Stimulated activated CD4-positive, alpha-beta T cell treated with anti-CD3 and anti-CD28 coated beads, Interleukin-12 subunit alpha, Interleukin-12 subunit beta, amount 100 ng/mL, for 4 hours (primary cell): ENCODE measurements at places on chromosomes 16 and 17.
A peak's percentile ranks its signal among the peaks of the same experiment; 100 is the strongest.

GRCh38 chr17:43721537-43722268 lies 36.9 kb downstream of the SOST start:
- DNase-seq, result no peak

GRCh38 chr17:68011199-68011665 lies 15.0 kb upstream of the C17orf58 start:
- DNase-seq, result peak; percentile 60

GRCh38 chr17:1183171-1183873 lies 3.5 kb upstream of the ABR start:
- no peak for DNase-seq

DNA sequence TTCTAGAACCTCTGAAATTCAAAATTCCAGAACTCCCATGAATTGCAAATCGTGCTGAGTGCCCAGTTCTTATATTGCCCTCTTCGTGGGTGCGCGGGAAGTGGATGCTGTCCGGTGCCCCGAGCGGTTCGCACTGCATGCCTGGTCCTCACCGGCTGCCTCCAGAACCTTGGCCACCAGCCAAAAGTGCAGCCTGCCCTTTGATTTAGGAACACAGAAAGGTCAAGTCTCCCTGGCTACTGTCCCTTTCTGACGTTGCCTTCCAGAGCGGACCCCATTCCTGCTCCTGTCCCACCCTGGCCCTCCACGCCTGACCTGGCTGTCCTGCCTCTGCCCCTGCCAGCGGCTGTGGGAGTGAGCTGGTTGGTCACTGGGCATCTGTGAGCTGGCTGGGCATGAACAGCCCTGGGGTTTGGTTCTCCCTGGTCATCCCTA lies 9.7 kb downstream of the NEUROD2 start:
- DNase-seq, result no peak

DNA sequence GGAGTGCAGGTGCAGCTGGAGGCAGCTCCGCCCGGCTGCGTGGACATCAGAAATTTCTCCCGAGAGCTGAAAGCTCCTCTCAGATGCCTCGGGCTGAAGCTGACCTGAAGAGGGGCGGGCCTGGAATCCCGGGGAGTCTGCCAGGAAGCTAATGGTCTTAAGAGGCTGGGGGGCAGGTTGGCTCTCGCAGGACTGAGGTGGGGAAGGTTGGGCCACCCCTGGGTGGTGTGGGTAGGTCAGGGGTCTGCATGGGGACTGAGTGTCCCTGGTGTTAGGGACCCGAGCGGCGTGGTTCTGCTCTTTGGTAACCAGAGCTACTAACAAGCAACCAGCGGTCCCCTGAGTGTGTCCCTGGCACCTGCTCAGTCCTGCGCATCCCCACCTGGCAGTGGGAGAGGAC lies 3.5 kb downstream of the CHMP6 start:
- no peak for DNase-seq

DNA sequence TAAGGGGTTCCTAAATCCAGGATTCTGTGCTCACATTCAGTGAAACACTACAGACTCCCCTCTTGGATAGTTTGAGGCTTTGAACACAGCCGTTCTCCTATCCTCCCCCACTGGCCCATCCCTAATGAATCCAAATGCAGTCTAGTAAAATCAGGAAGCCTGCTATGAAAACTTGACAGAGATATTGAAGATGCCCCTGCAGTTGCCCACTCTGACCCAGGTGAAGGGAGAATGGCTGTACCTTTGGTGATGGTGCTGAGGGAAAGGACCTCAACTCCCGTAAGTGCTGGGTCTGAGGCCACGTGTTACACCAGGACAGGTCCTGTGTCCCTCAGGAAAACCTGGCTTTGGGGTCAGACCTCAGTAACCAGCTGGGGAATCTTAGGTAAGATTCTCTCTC lies 54.4 kb downstream of the SF3B3 start:
- no peak for DNase-seq

GRCh38 chr17:72126575-72127486 lies 6.0 kb downstream of the SOX9 start:
- DNase-seq, result no peak

- DNase-seq, result no peak
Measured at GRCh38 chr17:47916489-47917208, 20.6 kb downstream of the SP2 start.

DNA sequence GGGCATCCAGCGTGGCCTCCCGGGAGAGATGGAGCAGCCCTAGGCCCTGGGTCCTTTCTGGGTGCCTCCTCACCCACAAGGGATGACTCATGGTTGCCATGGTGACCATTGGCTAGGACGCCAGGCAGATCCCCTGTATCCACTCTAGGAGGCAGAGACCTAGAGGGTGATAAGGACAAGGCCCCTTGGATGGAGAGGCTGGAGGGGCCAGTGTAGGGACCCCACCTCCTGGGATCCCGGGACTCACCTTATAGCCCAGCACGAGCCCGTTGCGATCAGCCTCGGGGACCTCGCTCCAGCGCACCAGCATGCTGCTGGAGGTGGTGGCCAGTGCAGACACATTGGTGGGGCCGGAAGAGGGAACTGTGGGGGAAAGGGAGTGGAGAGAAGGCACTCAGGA lies 82.2 kb upstream of the CDC42EP4 start:
- no peak for DNase-seq

GRCh38 chr17:48995304-48995973 lies 1.7 kb upstream of the IGF2BP1 start:
- DNase-seq, result no peak

DNA sequence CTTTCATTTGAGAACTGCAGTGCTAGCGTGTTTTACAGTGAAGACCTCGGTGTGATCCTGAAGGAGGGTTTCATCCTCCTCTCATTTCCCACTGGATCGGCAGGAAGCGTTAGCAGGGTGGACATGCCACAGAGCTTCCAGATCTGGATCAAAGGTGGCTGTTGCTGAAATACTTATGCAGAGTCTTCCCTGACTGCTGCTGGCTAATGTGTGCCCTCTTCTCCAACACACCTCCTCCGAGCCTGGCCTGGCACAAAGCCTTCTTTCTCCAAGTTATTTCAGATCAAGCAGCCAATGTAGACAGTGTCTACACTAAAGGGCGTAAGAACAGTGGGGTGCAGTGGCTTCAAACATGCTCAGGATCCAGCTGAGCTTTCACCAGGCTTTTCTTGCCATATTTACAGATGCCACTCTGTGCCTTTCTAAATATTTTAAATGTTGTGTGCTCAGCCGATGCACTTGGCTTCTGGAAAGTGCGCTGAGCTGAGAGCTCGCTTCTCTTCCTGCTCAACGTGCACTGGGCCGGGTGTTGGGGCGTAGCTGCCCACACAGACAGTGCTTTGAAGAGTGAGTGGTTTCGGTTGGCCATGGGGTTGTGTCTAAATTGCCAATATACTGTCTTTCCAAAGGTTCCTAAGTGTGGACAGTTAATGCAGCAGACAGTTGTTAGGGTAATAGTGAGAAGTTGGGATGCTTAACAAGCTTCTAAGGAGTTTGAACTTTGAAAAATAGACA lies 2.1 kb downstream of the ZNF750 start:
- DNase-seq, result no peak

- no peak for DNase-seq
Measured at GRCh38 chr17:77596491-77597417, 361.7 kb upstream of the TNRC6C start.

- no peak for DNase-seq
Measured at GRCh38 chr16:56368545-56368944, 56.8 kb downstream of the AMFR start.

DNA sequence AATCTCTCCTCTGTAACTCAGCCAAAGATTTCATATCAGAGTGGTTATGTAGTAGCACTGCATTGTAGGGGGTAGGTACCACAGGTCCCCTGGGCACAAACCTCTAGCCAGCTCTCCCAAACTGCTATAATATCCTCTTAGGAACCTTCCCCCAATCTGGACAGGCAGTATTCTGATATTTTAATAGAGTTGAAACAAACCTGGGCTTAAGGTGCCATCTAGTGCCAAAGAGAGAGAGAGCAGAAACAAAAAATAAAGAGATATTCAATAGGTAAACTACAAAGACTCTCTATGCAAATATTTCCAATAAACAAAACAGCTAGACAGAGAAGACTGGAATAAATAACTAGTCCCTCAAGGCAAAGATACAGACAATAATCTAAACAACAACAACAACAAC lies 1070.0 kb downstream of the CDH11 start:
- no peak for DNase-seq

DNA sequence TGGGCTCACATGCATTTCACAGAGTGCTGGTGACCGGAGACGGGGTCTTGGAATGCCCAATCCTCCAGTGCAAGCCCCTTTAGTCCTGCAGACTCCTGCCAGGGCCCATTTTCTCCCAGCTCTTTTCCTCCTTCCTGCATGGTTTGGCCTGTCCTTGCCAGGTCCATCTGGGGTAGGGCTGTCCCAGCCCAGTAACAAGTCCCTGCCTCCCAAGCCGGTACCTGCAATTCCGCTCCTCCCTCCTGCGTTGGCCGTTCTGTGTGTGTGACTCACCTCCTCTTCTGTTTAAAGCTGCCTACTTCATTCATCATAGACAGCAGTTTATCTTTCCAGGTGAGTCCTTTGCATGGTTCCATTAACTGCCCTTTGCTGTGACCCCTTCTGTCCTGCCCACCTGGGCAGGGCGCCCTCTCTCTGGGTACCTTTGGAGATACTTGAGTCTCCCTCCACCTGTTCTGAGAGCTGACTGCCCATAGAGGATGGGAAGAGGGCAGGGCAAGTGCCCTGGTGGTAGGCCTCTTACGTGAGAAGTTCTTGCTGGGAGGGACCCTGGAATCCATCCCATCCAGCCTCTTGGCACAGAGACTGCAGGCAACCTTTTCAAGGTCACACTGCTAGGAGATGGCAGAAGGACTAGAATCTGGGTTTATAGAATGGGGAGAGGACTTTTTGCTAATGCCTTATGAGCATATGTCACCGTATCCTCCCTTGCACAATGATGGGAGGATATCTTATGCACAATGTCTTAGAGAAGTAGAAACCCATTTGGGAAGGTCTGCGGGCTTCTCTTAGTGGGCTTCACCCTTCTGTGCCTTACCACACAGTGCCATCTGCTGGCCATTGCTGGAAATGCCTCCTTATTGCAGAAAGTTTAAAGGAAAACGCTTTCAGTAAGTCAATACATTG lies 29.7 kb upstream of the LGALS9 start:
- peak; percentile 85 for DNase-seq

DNA sequence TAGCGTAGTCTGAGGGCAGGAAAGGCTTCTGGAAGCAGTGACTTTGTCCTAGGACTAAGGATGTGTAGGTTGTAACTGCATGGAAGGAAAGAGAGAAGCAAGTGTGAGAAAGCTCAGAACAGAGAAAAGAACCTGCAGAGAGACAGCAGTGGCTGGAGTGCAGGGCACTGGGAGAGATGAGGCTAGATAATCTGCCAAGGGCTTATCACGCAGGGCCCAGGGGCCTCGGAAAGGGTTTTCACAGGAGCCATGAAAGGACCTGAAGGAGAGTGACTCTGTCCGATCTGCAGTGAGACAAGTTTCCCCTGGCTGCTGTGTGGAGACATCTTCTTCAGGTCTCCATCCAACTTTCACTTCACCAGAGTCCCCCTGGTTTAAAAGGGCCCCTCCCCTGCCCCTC lies 7.1 kb upstream of the SRCAP start:
- DNase-seq, result no peak

DNA sequence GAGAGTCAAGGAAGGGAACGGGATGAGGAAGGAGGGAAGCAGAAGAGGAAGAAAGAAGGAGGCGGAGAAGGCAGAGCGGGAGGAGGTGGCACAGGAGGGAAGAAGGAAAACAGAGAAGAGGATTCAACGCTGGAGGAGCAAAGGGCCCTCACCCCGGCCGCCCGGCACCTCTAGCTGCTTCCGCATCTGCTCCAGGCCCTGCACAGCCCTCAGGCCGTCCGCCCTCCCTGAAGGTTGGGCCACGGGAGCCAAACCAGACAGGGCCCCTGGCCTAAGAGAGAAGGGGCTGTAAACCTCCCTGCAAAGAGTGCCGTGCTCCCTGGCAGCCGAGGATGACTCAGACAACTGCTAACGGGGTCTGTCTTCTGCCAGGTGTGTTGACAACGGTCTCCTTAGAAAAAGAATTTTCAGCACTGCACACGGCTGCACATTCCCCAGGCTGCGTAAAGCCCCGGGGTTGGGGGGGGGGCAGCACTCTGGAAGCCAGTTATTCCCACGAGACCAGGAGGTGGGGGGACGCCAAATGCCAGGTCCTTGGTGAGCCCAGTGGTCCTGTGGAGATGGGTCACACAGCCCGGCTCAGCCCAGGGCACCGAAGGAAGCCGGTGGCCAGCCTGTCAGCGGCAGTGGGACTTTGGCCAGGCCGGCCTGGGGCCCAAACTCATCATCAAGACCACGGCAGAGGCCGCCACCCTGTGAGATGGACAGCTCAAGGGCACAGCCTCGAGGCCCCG lies 29.1 kb downstream of the MRM3 start:
- no peak for DNase-seq

- DNase-seq, result no peak
Measured at GRCh38 chr17:31216031-31216751, 80.8 kb downstream of the OMG start.

- DNase-seq, result no peak
Measured at GRCh38 chr17:37700881-37701280, 44.0 kb downstream of the HNF1B start.

DNA sequence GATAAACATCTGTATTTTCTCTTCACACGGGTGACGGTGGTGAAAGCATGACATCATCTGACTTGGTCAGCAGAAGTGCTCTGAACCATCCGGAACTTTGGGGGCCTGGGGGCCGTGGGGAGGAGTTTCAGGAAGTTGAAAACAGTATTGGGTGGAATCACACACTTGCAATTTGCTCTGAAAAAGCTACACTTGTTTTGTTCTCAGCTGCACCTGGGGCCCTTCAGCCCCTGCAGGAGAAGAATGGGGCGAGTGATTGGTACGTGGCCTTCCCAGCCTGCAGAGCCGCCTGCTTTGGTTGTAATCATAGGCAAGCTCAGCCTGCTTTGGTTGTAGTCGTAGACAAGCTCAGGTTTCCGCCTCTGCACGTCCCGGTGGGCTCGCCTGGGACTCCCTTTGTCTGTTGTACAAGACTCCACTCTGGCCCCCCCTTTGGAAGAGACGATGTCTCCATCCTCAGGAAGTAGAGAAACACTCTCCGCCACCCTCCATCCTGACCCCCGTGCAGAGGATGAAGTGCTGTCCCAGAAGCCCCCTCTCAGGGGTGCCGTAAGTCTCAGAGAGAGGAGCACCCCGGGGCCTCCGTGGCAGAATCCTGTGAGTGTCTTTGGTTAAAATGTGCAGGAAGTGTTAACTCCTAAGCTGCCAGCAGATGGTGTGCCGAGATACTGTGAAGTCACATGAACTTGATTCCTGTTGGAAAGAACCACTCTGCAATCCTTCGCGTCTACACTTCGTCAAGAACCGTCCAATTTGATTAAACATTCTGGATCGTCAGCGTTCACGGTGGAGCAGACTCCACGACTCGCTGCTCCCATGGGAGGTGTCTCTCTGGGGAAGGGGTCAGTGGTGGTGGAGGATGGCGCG lies 5.4 kb downstream of the BANP start:
- DNase-seq, result peak; percentile 61

- no peak for DNase-seq
Measured at GRCh38 chr17:80710714-80711302, 166.2 kb downstream of the RPTOR start.

GRCh38 chr17:49971848-49972485 lies 3.0 kb downstream of the DLX4 start:
- DNase-seq, result no peak
